ENCODE measurements at places on chromosomes 12 and 14.

- DNase-seq: no peak
Observed at GRCh38 chr14:104924421-104925213, at the start of gene PLD4. Gene PLD4 (plus strand): TSS chr14:104924879. CDS start chr14:104927141, 2,262 bp downstream.

DNA sequence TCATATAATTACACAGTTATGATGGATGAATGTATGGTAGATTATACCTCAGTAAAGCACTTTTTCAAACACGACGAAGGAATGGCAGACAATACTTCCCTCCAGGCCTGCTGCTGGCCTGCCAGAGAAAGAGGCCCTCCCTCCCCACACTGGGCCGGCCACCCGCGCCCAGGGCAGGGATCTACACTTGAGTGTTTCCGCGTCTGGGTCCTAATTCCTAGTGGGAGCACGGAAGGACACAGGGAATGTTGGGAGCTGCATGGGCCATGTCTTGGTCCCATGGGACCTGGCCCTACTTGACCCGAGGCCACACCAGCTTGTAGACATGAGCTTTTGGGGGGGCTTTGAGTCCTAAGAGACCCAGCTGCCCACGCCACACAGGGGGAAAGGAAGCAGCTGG is 52.0 kb downstream of the STX2 start:
- DNase-seq: no peak

- no peak for DNase-seq
Observed at GRCh38 chr14:62081951-62082350, 319.7 kb downstream of the SNAPC1 start.

DNA sequence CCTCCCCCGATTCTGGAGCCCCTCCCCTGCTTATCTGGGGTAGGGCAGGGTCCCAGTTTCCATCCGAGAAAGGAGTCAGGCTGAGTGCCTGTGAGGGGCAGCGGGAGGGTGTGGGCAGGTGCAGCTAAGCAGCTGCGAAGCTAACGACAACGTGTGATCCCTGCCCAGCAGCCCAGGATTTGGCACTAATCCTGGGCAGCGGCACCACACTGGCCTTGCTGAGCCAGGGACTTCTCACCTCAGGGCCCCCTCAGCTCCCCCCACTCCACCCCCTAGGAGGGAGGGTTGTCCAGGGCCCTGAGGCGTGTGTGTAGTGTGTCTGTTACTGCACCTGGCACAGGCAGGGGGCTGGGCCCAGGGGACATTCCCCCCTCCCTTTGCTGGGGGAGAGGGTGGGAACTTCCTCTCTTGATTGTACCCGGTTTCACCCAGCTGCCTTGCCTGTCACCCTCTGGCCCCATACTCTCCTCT is 1.8 kb downstream of the SMIM41 start:
- DNase-seq: no peak

GRCh38 chr12:123027726-123028445 is 47.4 kb downstream of the ARL6IP4 start:
- DNase-seq: no peak

DNA sequence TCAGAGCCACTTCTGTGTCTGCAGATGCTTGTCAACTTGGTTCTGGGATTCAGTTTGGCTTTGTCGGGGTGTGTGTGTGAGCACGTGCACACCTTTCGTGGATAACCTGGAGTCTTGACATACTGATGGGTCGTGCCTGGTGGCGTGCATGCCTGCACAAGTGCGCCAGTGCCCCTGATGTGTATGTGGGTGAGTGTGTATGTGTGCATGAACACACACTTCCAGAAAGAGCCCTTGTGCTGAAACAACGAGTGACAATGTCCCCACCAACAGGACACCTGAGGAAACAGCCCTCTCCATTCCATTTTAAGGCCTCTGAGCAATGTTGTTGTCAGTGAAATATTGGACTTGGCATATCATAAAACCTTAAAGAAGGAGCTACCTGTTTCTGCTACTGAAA is 53.9 kb downstream of the SMUG1 start:
- DNase-seq: no peak

GRCh38 chr14:103016071-103016470 is 41.3 kb downstream of the CDC42BPB start:
- no peak for DNase-seq

- DNase-seq: no peak
Observed at GRCh38 chr12:45827974-45828373, 98.5 kb downstream of the ARID2 start.

- DNase-seq: no peak
Observed at GRCh38 chr12:121232977-121233627, 23.2 kb downstream of the P2RX4 start.

- no peak for DNase-seq
Observed at GRCh38 chr14:103382376-103382775, 2.8 kb upstream of the MARK3 start.

DNA sequence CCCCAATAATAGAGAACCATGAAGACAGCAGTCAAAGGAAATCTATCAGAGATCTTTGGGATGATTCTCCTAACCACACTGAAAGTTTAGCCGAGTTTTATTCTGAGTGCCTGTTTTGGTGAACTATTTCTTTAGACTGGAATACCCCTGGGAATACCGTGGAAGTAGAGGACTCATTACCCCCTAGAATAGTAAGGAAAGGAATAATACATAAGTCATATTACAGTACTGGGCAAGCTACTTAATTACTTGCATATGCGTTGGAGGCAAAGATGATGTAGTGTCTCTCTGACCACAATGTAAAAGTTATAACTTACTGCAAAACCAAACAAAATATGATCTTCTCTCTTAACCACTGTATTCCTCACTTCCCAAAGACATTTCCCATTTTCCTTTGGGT is 25.5 kb downstream of the ZC2HC1C start:
- no peak for DNase-seq

GRCh38 chr14:92706386-92706785 is 42.0 kb downstream of the LGMN start:
- DNase-seq: no peak

- DNase-seq: no peak
Observed at GRCh38 chr12:94561943-94562411, 88.4 kb downstream of the TMCC3 start.

GRCh38 chr12:67450441-67450840 is 181.3 kb downstream of the CAND1 start:
- no peak for DNase-seq

GRCh38 chr14:35952584-35952983 is 126.4 kb downstream of the BRMS1L start:
- no peak for DNase-seq

- no peak for DNase-seq
Observed at GRCh38 chr12:95303476-95303875, 85.9 kb downstream of the VEZT start.

- DNase-seq: no peak
Observed at GRCh38 chr12:115485503-115485902, 792.0 kb downstream of the MED13L start.

GRCh38 chr12:45611061-45611460 is 118.4 kb upstream of the ARID2 start:
- DNase-seq: no peak

DNA sequence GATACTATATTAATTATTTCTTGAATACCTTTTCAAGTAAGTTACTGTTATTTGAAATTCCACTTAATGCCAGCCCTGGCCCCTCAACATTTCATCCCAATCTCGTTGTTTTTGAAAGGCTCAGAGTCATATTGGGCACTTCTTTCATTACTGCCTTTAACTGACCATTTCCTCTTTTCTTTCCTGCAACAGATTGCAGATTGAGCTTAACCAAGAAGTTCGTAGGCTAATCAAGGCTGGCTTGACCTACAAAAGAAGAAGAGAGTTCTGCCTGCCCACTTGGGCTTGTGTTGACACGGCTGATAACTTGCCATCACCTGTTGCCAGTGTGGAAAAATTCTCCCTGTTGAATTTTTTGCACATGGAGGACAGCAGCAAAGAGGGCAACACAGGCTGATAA is 91.0 kb downstream of the FLRT2 start:
- DNase-seq: no peak

DNA sequence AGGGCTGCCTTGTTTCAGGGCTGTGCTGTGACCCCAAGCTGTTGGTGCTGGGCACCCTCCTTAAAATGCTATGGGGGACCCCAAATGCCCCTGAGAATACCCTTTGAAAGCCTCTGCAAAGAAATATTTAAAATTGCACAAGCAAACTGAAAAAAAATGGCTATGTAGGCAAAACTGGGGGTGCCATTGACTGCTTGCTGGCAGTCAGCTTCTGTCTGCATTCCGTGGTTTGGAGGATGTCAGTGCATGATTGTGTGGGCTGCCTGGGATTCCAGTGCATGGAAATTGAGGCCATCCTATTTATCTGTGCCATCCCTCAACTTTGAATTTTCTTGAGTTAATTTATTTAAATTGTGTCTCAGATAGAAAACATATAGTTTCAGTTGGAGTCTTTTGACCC is 113.7 kb upstream of the RTL1 start:
- DNase-seq: no peak

DNA sequence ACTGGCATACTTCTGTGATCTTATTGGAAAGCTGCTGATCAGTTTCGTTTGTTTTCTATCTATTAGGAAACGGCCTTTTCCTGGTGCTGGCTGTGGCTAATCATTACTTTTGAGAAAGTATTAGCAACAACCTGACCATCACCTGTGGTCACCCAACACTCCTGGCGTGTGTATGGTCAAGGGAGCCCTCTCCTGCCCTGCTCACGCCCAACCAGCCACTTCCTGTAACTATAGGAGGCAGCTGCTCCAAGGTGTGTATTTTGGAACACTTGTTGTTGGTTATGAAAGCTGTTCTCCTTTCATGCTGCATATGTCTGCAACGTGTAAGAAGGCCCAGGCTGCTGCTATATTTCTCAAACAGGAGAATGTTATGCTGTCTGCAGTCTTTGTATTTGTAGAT is 1582.8 kb downstream of the AACS start:
- DNase-seq: no peak

- no peak for DNase-seq
Observed at GRCh38 chr14:99426265-99426664, 54.4 kb downstream of the SETD3 start.

DNA sequence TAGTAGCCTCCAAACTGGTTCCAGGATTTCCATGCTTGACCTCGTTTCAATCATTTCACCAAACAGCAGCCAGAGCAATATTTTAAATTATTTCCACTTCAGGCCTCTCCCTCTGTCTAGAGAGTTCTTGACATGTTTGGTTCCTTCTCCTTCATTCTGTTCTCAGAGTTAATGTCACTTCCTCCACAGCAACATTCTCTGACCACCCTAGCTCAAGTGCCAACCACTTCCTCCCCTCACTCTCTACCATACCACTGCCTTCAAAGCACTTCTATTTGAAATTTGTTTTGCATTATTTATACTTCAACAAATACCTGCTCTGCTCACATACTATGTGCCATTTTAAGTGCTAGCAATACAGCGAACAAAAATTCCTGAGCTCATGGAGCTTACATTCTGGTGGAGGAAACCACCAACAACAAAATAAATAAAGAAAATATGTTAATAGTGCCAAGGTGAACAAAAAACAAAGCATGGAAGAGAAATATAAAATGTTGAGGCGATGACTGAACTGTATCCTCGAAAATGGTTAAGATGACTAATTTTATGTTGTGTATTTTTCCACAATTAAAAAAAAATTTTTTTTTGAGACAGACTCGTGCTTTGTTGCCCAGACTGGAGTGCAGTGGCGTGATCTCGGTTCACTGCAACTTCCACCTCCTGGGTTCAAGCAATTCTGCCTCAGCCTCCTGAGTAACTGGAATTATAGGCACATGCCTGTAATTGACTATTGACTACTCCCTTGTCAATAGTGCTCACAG is 17.3 kb downstream of the BAZ1A start:
- no peak for DNase-seq

DNA sequence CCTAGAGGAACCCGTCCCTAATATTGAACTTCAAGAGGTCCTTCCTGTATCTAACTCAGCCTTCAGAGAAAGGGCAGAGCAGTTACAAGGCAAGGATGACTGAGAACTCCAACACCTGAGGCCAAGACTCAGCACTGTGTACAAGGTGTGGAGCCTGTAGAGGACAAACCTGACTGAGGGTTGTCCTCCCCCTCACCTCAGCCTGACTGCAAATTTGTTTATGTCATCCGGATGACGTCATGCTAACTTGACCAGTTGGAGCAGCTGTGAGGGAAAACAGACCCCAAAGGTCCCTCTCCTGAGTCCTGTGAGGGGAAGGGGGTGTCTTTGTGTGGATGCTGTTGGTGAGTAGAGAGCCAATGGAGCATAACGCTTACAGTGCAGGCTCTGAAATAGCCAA is 4.3 kb downstream of the CRACR2A start:
- DNase-seq: no peak

DNA sequence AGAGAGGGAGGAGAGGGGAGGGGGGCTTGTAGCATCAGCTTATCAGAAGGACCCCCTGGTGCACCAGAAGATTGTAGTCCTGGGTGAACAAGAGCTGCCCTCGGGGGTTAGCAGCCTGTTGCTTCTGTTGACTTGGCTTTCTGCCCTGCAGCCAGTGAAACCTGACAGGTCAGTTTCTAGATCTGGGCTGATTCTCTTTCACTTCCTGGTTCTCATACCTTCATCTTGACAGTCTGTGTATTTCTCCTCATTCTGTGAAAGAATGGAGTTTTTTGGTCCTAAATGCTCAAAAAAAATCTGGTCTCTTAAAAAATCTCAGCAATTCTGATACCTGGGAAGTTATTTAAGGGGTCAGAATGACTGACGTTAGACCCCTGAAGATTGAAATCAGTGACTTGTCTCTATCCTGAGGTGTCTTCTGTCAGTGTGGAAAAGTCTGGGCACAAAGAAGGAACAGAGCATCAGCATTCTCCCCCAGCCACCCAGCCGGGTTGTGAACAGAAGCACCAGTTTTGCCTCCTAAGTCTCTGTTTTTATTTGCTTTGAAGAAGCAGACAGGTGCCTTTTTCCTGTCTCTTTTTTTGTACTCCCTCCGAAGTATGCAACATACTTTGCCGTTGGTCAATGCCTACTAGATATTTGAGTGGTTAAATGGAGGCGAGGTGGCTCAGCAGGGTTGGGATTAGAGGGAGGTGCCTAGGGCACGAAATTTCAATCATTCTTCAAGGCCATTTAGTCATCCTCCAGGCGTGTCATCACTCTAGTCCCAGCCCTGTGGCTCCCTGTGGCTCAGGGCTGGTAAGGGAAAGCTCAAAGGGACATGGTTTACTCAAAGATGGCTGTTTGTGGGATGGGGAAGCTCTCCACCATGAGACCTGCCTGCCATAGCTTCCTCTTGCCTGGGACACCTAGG is 24.0 kb downstream of the TTC9 start:
- DNase-seq: no peak

DNA sequence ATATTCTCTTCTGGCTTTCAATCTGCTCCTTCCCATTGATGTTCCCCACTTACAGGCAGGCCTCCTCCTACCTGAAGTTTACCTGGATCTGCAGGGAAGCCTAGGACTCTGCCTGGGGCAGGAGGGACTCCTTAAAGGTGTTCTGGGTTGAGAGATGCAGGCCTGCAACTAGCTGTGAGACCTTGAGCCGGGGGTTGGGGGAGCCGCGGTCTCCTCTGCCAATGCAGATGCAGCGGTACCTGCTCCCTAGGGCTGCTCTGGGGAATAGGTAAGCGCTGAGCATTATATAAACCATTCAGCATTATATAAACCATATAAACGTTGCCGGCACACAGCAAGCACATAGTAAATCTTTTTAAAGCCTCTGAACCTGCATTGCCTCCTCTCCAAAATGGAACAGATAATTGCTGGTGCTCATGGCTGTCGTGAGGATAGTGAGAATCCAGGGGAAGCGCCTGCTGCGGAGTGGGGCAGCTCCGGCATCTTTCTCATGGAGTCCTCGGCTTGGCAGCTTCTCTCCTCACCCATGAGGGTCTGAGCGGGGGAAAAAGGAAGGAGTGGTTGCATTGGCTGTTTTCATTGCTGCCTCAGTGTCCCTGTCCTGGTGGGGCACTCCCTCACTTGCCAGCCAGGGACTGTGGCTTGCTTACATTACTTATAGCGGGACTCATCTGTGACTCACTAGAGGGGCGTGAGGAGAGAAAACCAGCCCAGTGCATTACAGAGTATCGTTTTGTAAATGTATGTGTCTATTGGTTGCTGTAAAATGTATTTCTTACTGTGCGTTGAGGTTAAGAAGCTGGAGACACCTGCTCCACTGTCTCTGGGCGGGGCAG is 12.5 kb upstream of the KRT80 start:
- DNase-seq: no peak

Data from stimulated activated CD4-positive, alpha-beta T cell treated with anti-CD3 and anti-CD28 coated beads, Interleukin-2, amount 100 ng/mL, for 24 hours (primary cell).